ENCODE measurements at places on chromosomes 12 and 14.

DNA sequence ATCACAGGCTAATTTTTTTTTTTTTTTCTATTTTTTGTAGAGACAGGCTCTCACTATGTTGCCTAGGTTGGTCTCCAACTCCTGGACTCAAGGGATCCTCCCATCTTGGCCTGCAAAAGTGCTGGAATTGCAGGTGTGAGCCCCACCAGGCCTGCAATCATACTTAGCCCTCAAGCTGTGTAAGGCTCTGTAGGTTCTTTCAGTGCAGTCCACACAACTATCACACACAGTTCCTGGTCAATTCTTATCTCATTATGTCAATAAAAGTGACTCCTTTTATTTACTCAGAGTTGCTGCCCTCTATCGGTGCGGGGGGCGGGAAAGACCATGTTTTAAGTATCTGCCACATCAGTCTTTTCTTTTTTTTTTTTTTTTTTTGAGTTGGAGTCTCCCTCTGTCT, 29.0 kb downstream of the SLC2A3 start:
- DNase-seq = no peak

GRCh38 chr12:62799126-62799736, 135.7 kb downstream of the PPM1H start:
- DNase-seq = no peak

DNA sequence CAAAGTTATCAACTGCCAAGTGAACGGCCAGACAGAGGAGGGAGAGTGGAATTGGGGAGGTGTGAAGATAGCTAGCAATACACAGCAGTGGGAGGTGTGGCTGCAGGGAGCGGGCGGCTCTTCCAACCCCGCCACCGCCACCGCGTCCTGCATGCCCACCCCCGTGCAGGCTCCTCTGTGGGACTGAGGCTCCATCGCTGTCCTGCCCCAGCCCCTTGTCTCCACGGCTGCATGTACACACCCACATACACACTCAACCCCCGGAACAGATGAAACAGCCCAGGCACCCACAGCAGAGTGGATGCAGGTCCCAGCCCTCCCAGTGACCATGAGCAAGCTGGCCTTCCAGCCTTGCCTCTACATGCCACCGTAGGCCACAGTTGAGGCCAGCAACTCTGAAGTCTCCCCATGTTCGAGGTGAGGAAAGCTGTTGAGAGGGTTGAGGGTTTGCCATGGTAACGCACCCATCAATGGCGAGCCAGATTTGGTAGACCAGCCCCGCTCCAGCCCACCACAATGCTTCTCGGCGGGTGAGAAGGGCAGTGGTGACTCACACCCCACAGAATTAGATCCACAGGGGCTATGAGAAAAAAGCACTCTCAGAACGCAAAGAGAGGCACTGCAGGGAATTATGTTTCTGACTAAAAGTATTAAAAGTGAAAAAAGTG, 39.3 kb downstream of the PITPNM2 start:
- DNase-seq = no peak

- no peak for DNase-seq
Observed at GRCh38 chr12:31353750-31354708, 28.1 kb upstream of the SINHCAF start.

GRCh38 chr12:120972870-120973543, 5.3 kb upstream of the HNF1A start:
- no peak for DNase-seq

Measured in esophagus squamous epithelium (tissue), 5 donors.